ENCODE measurements at places on chromosomes 7 and 10. TPM values are rescaled to one million over a fixed set of nuclear protein-coding genes. Genes with fewer than 3 reads are reported as not detected.

The INHBA gene
- total RNA-seq: 0.28 TPM

The PNLIP gene
- 1.5 TPM for total RNA-seq

The CUBN gene
- total RNA-seq: 1.3 TPM

The IMMP2L gene
- total RNA-seq: 8.8 TPM

The MLXIPL gene
- total RNA-seq: 7.2 TPM

The NAT16 gene
- 0.15 TPM for total RNA-seq

The SLC35G1 gene
- total RNA-seq: 13.6 TPM

The AOAH gene
- 0.31 TPM for total RNA-seq

The MCU gene
- 31.6 TPM for total RNA-seq

The NODAL gene
- not detected for total RNA-seq

GRCh38 chr7:91911121-91911520 lies 29.5 kb upstream of the AKAP9 start:
- no peak overlapping the region for H3K27ac ChIP-seq
- H3K27me3 ChIP-seq: no peaks in the 10 kb centered on the region
- H3K4me3 ChIP-seq: no peak overlapping the region

GRCh38 chr7:134737566-134738345 lies 41.7 kb upstream of the CALD1 start:
- no peaks in the 10 kb centered on the region for H3K27me3 ChIP-seq
- H3K36me3 ChIP-seq: no peaks in the 10 kb centered on the region
- no peak overlapping the region for H3K4me3 ChIP-seq
- no peak for DNase-seq
- H3K4me1 ChIP-seq: no peaks in the 10 kb centered on the region

GRCh38 chr7:71539615-71540014 lies 407.7 kb downstream of the GALNT17 start:
- H3K4me1 ChIP-seq: no peaks in the 10 kb centered on the region
- H3K36me3 ChIP-seq: no peaks in the 10 kb centered on the region
- H3K27ac ChIP-seq: no peak overlapping the region
- no peak overlapping the region for H3K4me3 ChIP-seq
- DNase-seq: no peak

- no peak overlapping the region for H3K4me3 ChIP-seq
- H3K27me3 ChIP-seq: no peaks in the 10 kb centered on the region
- DNase-seq: no peak
- no peaks in the 10 kb centered on the region for H3K4me1 ChIP-seq
Observed at GRCh38 chr10:34260904-34261303, 554.2 kb downstream of the PARD3 start.

- H3K27ac ChIP-seq: no peak overlapping the region
- no peaks in the 10 kb centered on the region for H3K36me3 ChIP-seq
- no peaks in the 10 kb centered on the region for H3K27me3 ChIP-seq
- H3K4me3 ChIP-seq: no peak overlapping the region
- no peak for DNase-seq
Observed at GRCh38 chr7:20651960-20652544, 36.6 kb downstream of the ABCB5 start.

- H3K4me3 ChIP-seq: no peak overlapping the region
- H3K27ac ChIP-seq: no peak overlapping the region
- H3K4me1 ChIP-seq: no peaks in the 10 kb centered on the region
- H3K36me3 ChIP-seq: peaks cover 3% of the 10 kb centered on the region
- H3K27me3 ChIP-seq: no peaks in the 10 kb centered on the region
- no peak for DNase-seq
Observed at GRCh38 chr7:891291-891690, 14.9 kb downstream of the GET4 start.

- no peak overlapping the region for H3K27ac ChIP-seq
- no peak overlapping the region for H3K4me3 ChIP-seq
- DNase-seq: no peak
Observed at GRCh38 chr7:70726951-70727378, 405.0 kb upstream of the GALNT17 start.

DNA sequence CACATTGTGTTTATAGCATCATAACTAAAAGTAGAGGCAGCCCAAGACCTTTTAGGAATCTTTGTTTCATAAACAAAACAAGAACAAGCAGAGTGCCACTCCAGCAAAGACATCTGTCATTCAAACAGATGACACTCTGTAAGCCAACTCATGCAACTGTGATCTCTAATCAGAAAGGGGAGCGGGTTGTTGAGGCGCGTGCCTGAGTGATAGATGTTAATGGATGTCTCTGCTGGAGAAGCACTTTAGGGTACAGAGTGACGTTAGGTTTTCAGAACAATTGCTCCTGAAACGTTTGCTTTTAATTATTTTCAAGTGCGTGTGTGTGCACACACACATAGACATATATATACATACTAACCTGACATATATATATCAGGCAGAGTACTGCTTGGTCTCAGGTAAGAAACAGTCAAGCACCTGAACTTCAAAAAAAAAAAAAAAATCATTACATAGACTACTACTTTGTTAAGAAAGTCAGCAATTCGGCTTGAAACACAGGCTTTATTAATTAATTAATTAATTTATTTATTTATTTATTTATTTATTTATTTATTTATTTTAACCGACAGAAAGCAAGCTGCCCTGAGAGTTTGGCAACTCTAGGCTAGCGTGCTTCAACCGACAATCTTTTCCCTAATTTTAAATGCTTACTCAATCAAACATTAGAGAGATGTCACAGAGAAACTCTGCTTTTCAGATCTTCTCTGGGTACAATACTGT lies 109.1 kb downstream of the POU6F2 start:
- H3K36me3 ChIP-seq: no peaks in the 10 kb centered on the region
- H3K27me3 ChIP-seq: peaks cover 10% of the 10 kb centered on the region
- no peak overlapping the region for H3K4me3 ChIP-seq
- H3K27ac ChIP-seq: no peak overlapping the region
- DNase-seq: no peak

- no peak overlapping the region for H3K4me3 ChIP-seq
- peaks cover 51% of the 10 kb centered on the region for H3K36me3 ChIP-seq
- peaks cover 27% of the 10 kb centered on the region for H3K4me1 ChIP-seq
Observed at GRCh38 chr10:103394180-103394579, 2.1 kb downstream of the ATP5MK start.

DNA sequence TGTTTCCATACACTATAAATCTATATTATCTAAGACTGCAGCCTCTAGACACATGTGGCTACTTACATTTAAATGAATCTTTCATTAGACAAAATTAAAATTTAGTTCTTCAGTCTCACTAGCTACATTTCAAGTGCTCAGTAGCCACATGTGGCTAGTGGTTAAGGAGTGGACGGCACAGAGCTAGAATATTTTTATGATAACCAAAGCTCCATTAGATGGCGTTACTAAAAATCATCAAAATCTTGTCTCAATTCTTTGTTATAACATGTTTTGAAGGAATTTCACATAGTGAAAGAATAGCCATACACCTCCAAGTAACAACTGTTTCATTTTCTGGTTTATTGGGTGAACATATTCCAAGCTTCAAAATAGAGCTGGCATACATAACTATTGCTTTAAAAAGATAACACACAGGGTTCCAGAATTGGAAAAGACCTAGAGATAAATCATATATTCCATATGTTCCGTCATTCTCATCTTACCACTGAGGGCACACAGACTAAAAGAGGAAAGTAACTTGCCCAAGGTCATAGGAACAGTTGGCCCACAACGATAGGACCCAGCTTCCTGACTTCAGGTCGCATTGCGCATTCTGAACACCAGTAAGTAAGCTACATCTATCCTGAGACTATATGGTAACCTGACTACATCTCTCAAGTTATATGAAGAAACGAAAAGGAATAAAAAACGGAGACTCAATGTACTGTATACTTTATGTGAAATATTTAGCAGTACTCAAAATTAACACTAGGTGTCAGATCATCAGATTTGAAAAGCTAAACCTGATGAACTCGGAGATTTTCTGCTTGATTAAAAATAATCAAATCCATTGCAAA lies 66.6 kb downstream of the CAV1 start:
- H3K27me3 ChIP-seq: no peaks in the 10 kb centered on the region
- DNase-seq: peak; percentile 45
- H3K36me3 ChIP-seq: no peaks in the 10 kb centered on the region

GRCh38 chr7:36925691-36926090 lies 201.4 kb upstream of the AOAH start:
- H3K27ac ChIP-seq: no peak overlapping the region
- no peaks in the 10 kb centered on the region for H3K4me1 ChIP-seq
- DNase-seq: no peak
- H3K27me3 ChIP-seq: no peaks in the 10 kb centered on the region

DNA sequence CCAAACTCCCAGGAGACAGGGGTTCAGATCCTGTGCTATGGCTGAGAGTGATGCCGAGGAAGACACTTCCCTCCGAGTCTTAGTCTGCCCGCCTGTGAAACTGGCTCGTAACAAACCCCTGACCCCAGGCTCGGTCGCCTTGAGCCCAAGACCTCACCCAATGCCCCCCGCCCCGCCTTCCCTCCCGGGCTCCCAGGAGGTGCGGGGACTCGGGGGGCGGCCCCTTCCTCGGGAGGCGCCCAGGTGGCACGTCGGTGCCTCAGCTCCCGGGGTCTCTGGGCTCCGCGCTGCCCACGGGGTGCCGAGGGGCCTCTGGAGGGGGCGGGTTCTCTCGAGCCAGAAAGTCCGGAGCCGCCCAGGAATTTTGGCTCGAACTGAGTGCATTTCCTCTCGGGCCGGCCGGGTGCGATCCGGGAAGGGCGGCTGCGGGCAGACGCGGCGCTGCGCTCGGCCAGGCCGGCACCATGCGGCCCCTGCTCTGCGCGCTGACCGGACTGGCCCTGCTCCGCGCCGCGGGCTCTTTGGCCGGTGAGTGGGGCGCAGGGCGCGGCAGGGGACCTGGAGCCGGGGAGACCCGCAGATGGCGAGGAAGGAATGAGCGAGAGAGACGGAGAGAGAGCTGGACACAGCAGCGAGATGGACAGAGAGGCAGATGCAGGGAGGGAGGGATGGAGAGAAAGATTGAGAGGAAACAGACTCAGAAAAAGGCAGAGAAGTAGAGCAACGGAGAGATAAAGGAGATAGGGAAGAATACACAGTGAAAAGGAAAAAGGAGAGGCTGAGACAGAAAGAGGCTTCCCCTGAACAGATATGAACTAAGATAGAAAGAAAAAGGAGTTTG lies at the start of gene PLAC9:
PLAC9 (plus strand) TSS at position 432 of the 841 bp plus-strand sequence; CDS start at position 465, 33 bp downstream.
- DNase-seq: no peak
- peaks cover 14% of the 10 kb centered on the region for H3K27me3 ChIP-seq
- no peaks in the 10 kb centered on the region for H3K36me3 ChIP-seq
- no peak within 1 kb of the TSS for H3K27ac ChIP-seq
- H3K4me1 ChIP-seq: no peaks in the 10 kb centered on the region

DNA sequence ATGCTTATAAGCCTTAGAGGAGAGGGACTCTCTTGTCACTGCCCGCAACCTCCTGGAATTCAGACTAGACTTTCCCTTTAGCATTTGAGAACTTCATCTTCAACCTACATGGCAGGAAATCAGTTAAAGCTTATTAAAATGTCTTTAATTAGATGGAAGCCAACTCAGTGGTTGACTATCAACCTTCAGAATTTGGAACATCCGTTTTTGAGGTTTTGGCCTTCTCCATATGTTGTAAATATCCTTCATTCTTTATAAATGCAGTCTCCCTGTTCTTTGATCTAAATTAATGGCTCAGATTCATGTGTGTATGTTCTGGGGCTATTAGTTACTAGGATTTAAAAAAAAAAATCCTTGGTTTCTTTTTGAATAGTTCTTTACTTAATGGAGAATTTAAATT lies 85.0 kb downstream of the ANKRD61 start:
- no peak overlapping the region for H3K27ac ChIP-seq
- no peaks in the 10 kb centered on the region for H3K27me3 ChIP-seq
- H3K36me3 ChIP-seq: peaks cover 17% of the 10 kb centered on the region
- no peak overlapping the region for H3K4me3 ChIP-seq
- no peak for DNase-seq
- H3K4me1 ChIP-seq: no peaks in the 10 kb centered on the region

GRCh38 chr10:16477757-16478156 lies 40.9 kb downstream of the PTER start:
- no peak overlapping the region for H3K27ac ChIP-seq
- no peaks in the 10 kb centered on the region for H3K36me3 ChIP-seq
- no peak overlapping the region for H3K4me3 ChIP-seq

DNA sequence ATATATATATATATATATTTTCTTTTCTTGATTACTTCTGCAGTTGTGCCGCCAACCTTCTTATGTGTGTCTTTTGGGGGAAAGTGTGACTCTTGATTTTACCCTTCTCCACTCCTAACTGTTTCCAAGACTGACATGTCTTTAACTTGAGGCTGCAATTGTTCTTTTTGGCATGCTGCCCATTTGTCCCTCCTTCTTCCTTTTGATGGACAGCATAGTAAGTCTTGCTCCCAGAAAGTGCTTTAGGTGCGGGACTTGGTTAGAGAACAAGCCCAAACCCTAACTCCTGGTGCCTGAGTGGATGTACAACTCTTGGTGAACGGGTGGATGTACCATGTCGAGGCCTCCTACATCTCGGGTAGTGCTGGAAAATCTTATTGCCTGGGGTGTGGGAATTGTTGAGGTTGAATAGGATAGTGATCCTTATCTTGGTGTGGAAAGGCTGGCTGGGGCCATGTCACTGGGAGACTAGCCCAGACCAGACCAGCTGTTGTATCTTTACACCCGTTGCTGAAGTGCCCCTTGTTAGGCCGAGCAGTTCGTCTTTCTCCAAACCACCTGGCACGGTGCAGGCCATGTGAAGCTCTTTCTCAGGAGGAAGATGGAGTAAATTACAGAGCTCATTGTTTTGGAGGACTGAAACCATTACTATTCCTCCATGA lies 16.3 kb downstream of the TCF7L2 start:
- peak overlapping the region; percentile 85 for H3K27ac ChIP-seq
- peaks cover 78% of the 10 kb centered on the region for H3K4me1 ChIP-seq
- no peak for DNase-seq

GRCh38 chr10:47246406-47247147 lies 53.4 kb upstream of the GDF10 start:
- peaks cover 5% of the 10 kb centered on the region for H3K27me3 ChIP-seq
- H3K4me3 ChIP-seq: no peak overlapping the region
- DNase-seq: no peak
- no peak overlapping the region for H3K27ac ChIP-seq
- H3K36me3 ChIP-seq: no peaks in the 10 kb centered on the region

- H3K27ac ChIP-seq: peak overlapping the region; percentile 29
- peaks cover 20% of the 10 kb centered on the region for H3K27me3 ChIP-seq
- H3K4me3 ChIP-seq: peak overlapping the region; percentile 61
- no peak for DNase-seq
- H3K4me1 ChIP-seq: peaks cover 16% of the 10 kb centered on the region
Observed at GRCh38 chr10:75399461-75400162, 2.0 kb downstream of the ZNF503 start.

- no peak for DNase-seq
- H3K27ac ChIP-seq: no peak overlapping the region
- no peaks in the 10 kb centered on the region for H3K36me3 ChIP-seq
- no peaks in the 10 kb centered on the region for H3K4me1 ChIP-seq
Observed at GRCh38 chr7:130553398-130554029, 61.6 kb downstream of the MEST start.

GRCh38 chr10:66457629-66458028 lies 468.2 kb upstream of the LRRTM3 start:
- no peaks in the 10 kb centered on the region for H3K36me3 ChIP-seq
- H3K27me3 ChIP-seq: no peaks in the 10 kb centered on the region
- H3K4me3 ChIP-seq: no peak overlapping the region
- H3K4me1 ChIP-seq: no peaks in the 10 kb centered on the region
- no peak for DNase-seq
